ENCODE measurements at places on chromosomes 2 and 18. TPM values are rescaled to one million over a fixed set of nuclear protein-coding genes. Genes with fewer than 3 reads are reported as not detected.

The PARD6G gene
- 0.05 TPM for total RNA-seq

The ZAP70 gene
- total RNA-seq: 294 TPM

The ASXL3 gene
- total RNA-seq: not detected

The INPP1 gene
- total RNA-seq: 10.7 TPM

The TNS1 gene
- 0.36 TPM for total RNA-seq

The CNDP1 gene
- total RNA-seq: not detected

The APCDD1 gene
- total RNA-seq: not detected

The CCDC121 gene
- 1.2 TPM for total RNA-seq

The MYOM1 gene
- total RNA-seq: 1.5 TPM

The GALR1 gene
- not detected for total RNA-seq

The UGT1A7 gene
- not detected for total RNA-seq

The PROKR1 gene
- not detected for total RNA-seq

The ANKRD36C gene
- total RNA-seq: 83.0 TPM

The GAL3ST2 gene
- total RNA-seq: 0.23 TPM

The SULT1C2 gene
- not detected for total RNA-seq

The SNTG2 gene
- 0.57 TPM for total RNA-seq

The IFIH1 gene
- total RNA-seq: 31.8 TPM

The STEAP3 gene
- 0.09 TPM for total RNA-seq

The SLC9A4 gene
- 0.11 TPM for total RNA-seq

The TNFRSF11A gene
- total RNA-seq: 29.6 TPM

The EIF2AK3 gene
- total RNA-seq: 25.3 TPM

The DSC1 gene
- total RNA-seq: 0.05 TPM

The TMEM182 gene
- 2.3 TPM for total RNA-seq

The EGR4 gene
- 0.07 TPM for total RNA-seq

The C1GALT1C1L gene
- 0.14 TPM for total RNA-seq

The VSNL1 gene
- total RNA-seq: not detected

The MATN3 gene
- total RNA-seq: not detected

The FOXI3 gene
- not detected for total RNA-seq

The MZT2B gene
- total RNA-seq: 381 TPM

The NAT8 gene
- not detected for total RNA-seq

The CD226 gene
- 88.2 TPM for total RNA-seq

The RAD51AP2 gene
- total RNA-seq: not detected

The PRKAG3 gene
- total RNA-seq: not detected

The CDKL4 gene
- total RNA-seq: 0.59 TPM

The MAPRE3 gene
- 0.91 TPM for total RNA-seq

The MYO7B gene
- total RNA-seq: 1.7 TPM

The FBXO48 gene
- 1.9 TPM for total RNA-seq

The RASGRP3 gene
- total RNA-seq: 5.2 TPM

The SAP130 gene
- total RNA-seq: 31.9 TPM

The CNRIP1 gene
- total RNA-seq: not detected

The NYAP2 gene
- total RNA-seq: not detected

The CHRND gene
- total RNA-seq: not detected

The PLB1 gene
- 2.0 TPM for total RNA-seq
